Right atrium auricular region (tissue), 2 donors: ENCODE measurements at places on chromosomes 1 and 21. TPM values are rescaled to one million over a fixed set of nuclear protein-coding genes. Genes with fewer than 3 reads are reported as not detected.

MMEL1 gene
- not detected for total RNA-seq

LCE2B gene
- not detected for total RNA-seq

ENAH gene
- total RNA-seq: 59.5 TPM

DNA sequence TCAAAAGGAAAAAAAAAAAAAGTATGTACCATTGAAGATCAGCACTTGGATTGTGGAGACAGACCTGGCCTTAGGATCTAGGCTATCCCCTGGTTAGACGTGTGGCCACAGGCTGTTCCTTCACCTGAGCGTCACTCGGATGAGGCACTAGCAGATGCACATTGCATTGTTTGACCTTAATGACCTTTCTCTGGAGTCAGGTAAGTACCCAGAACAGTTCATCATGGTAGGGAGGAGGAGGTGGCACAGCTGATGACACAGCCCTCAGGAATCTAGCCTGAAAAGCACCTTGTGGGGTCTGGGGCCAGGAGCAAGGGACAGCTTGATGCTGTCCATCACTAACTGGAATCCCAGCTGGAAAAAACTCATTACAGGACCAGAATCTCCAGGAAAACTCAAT, 21.2 kb downstream of the NECAP2 start:
- no peak overlapping the region for H3K4me3 ChIP-seq
- no peak for DNase-seq
- no peak overlapping the region for H3K27ac ChIP-seq
- H3K27me3 ChIP-seq: no peaks in the 10 kb centered on the region
- H3K4me1 ChIP-seq: no peaks in the 10 kb centered on the region

DNA sequence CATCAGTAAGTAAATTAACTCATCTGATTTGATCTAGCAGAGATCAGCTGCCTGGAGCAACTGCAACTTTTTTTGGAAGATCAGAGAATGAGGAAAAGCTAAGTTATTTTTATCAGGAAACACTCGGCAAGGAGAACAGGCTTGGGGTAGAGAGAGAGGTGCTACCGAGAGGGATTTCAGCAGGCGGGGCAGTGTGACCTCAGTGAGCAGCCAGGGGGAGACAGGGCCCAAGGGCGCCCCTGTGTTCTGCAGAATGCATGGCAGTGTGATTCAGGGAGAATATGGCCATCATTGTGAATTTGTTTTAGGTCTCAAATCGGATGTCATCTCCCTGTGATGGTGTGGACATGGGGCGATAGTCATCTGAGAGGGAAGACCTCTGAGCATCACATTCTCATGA, 484.1 kb upstream of the VAMP3 start:
- no peak for DNase-seq
- no peaks in the 10 kb centered on the region for H3K36me3 ChIP-seq
- no peaks in the 10 kb centered on the region for H3K27me3 ChIP-seq
- no peak overlapping the region for H3K27ac ChIP-seq
- H3K4me3 ChIP-seq: no peak overlapping the region
- no peaks in the 10 kb centered on the region for H3K4me1 ChIP-seq
